ENCODE measurements at places on chromosomes 4 and X.

GRCh38 chr4:185969657-185970056 lies 99.3 kb upstream of the TLR3 start:
- DNase-seq, result no peak

- no peak for DNase-seq
These were observed 183.9 kb downstream of the SNCA start for GRCh38 chr4:89653012-89653411.

- no peak for DNase-seq
These were observed 140.2 kb upstream of the PJA1 start for GRCh38 chrX:69305333-69306062.

- no peak for DNase-seq
These were observed 40.8 kb downstream of the CENPU start for GRCh38 chr4:184693056-184693455.

DNA sequence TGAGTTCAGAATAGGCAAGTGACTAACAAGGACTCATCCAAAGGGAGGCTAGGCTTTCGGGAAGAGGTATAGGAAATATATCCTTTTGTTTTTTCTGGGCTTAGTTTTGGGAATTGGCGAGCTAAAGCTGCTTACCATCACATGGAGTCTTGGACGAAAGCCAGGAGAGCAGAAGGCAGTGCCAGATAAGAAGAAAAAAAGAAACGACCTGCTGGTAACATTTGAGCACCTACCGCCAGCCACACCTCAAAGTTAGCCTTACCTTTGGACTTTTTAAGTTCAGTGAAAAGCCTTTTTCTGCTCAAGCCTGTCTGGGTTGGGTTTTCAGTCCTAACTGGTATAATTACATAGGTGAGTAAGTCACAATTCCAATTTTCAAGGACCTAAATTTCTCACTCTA lies 85.1 kb upstream of the LCORL start:
- DNase-seq, result no peak

- no peak for DNase-seq
These were observed 89.0 kb upstream of the NMU start for GRCh38 chr4:55725057-55725456.

DNA sequence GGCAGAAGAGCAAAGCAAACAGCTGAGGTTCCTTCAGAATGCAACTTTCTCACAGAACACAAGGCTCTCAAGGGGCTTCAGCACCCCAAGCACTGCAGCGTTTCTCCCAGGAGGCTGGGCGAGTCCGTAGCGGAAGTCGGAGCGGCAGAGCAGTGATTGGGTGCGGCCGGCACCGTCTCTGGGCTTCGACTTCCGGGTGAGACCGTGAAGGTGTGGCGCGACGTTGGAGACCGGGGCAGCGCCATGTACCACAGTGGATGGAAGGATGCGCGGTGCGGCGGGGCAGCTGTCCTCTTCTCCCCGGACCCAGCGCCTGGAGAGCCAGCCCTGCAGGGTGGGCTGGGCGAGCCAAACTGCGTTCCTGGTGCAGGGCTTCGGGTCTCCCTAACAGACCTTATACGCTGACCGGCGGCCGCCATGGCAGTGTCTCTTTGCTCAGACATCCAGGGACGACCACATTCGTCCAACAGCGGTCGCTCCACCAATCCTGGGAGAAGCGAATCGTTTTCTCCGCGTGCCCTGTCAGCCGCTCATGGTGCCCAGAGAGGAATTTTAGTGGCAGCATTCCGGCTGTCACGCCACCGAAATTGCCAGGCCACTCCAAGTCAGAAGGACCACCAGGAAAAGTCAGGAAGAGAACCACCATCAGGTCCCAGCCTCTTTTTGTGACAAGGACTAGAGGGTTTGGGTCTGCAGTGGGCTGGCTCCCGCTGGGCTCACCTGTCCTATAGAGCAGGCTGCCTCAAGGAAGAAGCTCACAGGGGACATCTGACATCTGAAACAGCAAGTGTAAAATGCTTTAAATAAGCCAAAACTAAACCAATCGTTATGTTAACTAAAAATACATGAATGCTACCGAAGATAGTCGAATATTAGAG lies 20.5 kb downstream of the TRIM61 start:
- peak; percentile 49 for DNase-seq

DNA sequence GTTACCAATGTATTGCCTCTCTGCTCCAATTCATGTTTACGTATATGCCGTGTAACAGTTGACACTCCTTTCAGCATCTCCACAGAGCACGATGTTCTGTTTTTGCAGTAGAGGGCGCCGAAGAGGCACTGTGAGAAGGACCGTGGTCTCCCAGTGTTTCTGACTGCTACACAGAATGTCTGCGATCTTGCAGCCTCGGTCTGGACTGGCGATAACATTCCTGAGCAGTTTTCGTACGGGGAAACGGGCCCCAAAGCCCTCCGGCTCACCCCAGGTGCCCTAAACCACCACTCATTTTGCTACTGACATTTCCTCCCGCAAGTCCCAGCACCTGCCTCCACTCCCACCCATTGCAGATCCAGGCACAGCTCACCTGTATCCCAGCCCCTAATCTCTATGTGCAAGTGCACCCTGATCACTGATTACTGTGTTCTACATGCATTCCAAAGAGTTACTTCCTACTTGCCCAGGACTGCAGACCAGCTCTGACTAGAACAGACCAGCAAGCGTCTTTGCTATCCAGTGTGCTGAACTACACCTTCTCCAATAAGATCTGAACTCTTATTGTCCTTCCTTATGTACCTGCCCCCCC lies 12.4 kb upstream of the NFXL1 start:
- no peak for DNase-seq

- no peak for DNase-seq
These were observed 94.5 kb upstream of the IL15 start for GRCh38 chr4:141541851-141542250.

- DNase-seq, result no peak
These were observed 22.2 kb upstream of the TBC1D8B start for GRCh38 chrX:106780264-106780663.

GRCh38 chr4:151960449-151961230 lies 199.8 kb upstream of the GATB start:
- DNase-seq, result no peak

DNA sequence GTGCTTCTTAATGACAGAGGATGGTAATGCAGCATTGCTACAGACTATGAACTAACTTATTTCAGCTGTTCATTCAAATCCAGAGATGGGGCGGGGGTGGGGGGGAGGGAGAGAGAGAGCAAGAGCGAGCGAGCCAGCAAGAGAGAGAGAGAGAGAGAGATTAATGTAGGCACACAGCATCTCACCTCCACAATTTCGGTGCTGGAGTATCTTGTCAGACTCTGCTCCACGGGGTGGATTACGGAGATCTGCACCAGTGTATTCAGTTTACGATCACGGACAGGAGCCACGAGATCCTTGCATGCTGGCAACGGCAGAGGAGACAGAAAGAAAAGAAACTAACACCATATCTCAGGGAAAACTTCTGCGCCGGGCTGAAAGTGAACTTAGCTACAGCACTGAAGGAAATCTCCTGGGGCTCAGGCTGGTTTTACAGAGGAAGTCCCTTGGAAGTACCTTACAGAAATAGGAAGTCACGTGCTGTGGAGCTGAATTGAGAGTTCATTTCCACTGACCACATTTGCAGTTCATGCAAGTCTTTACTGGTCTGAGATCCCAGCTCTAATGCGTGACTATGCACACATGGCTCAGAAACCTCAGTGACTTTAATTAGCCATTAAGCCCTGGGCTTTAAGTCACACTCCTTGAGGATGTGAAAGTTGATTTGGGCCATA lies 440.9 kb downstream of the INPP4B start:
- peak; percentile 39 for DNase-seq

DNA sequence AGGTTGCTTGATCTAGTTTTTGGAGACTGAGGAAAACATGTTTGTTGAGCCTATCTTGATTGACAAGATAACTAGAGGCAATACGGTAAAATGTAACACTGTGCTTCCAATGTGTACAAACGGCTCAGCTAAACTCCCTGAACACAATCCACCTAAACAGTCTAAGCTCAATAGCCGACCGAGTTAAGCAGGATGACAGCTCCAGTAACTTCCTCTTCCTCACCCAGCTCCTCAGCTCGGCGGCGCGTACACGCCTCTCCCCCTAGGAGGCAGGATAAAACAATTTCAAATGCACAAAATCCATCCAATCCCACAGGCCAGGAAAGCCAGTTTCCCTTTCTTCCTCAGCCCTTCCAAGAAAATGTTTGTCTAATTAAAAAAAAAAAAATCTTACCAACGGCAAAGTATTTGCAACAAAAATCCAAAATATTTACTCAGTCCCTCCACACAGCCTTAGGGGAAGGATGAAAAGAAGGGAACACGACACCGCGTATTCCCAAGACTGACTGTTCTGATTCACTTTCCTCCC lies 1.0 kb downstream of the CNOT6L start:
- DNase-seq, result no peak

GRCh38 chr4:1883583-1883982 lies 12.4 kb downstream of the NSD2 start:
- DNase-seq, result no peak

DNA sequence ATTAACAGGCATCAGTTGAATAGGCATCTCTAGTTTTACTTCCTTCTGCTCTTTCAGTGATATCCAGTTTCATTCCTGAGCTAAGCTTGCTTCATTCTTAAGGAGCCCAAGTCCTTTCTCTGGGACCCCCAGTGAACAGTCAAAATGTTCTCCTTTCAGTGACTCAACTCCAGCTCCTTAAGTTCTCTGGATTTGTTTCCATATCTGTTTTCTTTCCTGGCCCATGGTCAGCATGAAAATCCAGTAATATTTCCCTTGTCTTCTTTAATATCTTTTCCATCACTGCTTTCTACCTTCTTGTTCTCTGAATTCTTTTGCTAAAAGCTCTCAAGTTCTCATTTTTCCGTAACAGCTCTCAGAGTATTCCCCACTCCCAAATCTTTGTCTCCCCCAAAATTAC lies 25.5 kb downstream of the ADGRL3 start:
- DNase-seq, result no peak

All from activated T-helper 1 cell treated with anti-CD3 and anti-CD28 coated beads, Interleukin-2, amount 50 U/mL, for 16 hours (primary cell).